Activated CD4-positive, alpha-beta T cell treated with anti-CD3 and anti-CD28 coated beads, Interleukin-2, amount 50 U/mL, for 48 hours (primary cell): ENCODE measurements at places on chromosomes 7 and 10.

GRCh38 chr10:14253079-14253478 lies 77.6 kb downstream of the FRMD4A start:
- DNase-seq = no peak

GRCh38 chr7:55557666-55558188 lies 14.6 kb downstream of the VOPP1 start:
- peak; percentile 57 for DNase-seq

GRCh38 chr7:90312745-90313144 lies 8.4 kb downstream of the FAM237B start:
- no peak for DNase-seq

DNA sequence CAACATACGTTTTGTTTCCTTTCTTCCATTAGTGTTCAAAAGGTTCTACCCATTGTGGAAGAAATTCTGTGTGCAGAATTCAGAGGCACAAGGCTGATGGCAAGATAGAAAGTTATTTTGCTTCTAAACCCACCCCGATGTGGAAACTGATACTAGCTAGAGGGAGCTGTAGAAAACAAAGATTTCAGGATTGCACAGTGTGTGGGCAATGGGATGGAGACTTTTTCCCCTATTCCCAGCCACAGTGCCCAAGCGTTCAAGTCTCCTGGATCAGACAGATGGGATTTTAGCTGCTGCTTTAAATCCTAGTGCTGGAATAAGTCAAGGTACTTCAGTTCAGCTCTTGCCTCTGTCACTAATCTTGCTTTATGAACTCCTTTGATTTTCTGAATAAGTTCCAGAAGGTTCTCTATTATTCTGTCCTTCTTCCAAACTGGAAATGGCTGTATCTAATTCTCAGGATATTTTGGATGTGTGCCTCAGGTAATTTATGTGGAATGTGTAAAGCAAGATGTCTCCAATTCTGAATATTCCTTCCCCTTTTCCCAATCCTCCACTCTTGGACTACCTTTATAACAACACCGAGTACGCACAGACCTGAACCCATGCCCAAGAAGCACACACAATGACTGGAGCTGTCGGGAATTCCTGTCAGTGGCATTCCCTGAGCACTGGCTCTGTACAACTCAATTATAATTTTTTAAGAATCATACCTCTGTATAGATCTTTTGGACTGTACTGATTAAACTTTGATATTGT lies 473.0 kb downstream of the PLXDC2 start:
- DNase-seq = no peak

GRCh38 chr7:17144322-17144721 lies 154.1 kb upstream of the AHR start:
- DNase-seq = peak; percentile 72

DNA sequence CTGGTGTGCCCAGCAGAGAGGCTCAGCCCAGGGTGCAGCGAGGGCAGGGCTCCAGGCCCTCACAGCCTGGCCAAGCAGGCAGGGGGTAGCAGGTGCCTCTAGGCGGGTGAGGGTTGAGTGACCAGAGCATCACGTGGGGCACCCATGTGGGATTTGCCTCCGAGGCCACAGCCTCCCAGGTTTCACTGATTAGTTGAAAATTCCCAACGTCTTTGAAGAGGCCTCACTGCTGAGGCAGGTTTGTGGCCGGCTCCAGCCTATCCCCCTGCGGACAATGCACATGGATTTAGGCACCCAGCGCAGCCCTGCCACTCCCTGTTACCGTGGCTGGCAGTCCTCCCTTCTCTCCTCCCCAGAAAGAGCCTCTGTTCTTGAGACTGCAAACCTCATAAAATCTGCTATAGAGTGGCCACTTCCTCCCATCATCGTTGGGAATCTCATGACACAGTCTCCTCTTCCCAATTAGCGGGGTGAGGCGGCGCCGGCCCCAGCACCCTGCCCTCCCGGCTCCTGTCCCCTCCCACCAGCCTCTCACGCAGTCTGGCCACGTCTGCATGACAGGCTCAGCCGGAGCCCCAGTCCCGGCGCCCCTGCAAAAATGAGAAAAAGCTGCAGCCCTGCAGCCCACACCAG lies 10.8 kb downstream of the MYL10 start:
- no peak for DNase-seq

GRCh38 chr7:141202535-141202934 lies 128.7 kb downstream of the TMEM178B start:
- DNase-seq = no peak

GRCh38 chr10:61742812-61743211 lies 80.1 kb downstream of the CABCOCO1 start:
- DNase-seq = no peak

DNA sequence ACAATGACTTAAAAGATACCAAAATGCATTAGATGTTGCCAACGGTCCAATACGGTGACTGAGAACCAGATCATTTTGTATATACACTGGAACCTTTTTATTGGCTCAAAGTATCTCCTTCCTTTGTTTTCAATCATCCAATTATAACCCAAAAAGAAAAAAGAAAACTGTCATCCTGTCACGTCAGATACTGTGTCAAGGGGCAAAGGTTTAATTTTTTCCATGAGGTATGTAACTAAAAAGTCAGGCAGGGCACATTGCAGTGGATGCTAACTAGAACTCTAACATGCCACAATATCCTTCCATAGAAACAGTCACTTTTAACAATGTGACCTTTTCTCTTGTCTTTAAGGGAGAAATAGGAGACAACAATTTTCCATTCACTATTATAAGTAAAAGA lies 267.6 kb upstream of the NEBL start:
- no peak for DNase-seq
